H4 (cell line): ENCODE measurements at places on chromosomes 16 and 17. TPM values are rescaled to one million over a fixed set of nuclear protein-coding genes. Genes with fewer than 3 reads are reported as not detected.
A peak's percentile ranks its signal among the peaks of the same experiment; 100 is the strongest.

DNA sequence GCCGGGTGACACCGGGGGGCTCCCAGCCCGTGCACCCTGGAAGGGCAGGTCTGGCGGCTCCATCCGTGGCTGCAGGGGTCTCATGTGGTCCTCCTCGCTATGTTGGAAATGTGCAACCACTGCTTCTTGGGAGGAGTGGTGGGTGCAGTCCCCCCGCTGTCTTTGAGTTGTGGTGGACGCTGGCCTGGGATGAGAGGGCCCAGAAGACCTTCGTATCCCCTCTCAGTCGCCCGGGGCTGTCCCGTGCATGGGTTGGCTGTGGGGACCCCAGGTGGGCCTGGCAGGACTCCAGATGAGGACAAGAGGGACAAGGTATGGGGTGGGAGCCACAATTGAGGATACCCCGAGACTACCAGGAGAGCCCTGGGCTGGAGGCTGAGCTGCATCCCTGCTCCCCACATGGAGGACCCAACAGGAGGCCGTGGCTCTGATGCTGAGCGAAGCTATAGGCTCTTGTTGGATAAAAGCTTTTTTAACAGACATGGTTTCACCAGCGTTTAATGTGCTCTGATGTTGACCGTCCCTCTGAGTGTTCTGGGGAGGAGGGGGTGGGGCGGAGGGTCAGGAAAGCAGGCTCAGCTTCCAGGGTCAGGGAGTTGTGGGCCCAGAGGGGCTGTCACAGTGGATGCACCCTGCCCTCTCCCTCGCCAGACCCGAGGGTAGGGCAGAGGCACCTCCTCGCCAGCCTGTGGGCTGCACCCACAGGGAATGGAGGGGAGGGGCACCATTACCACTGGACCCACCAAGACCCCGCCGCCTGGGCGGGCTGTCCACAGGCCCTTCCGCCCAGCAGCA lies 5.4 kb downstream of the SPATA2L start:
- peak; percentile 9 for DNase-seq

The BIRC5 gene
- total RNA-seq, result 154 and 157 TPM in 2 replicates

The ALOX15 gene
- total RNA-seq, result not detected in 2 replicates

The RNF157 gene
- 6.8 and 7.8 TPM in 2 replicates for total RNA-seq
